ENCODE measurements at places on chromosomes 16 and 17.

GRCh38 chr17:60127068-60128064, 22.4 kb upstream of the CA4 start:
- DNase-seq, result no peak

DNA sequence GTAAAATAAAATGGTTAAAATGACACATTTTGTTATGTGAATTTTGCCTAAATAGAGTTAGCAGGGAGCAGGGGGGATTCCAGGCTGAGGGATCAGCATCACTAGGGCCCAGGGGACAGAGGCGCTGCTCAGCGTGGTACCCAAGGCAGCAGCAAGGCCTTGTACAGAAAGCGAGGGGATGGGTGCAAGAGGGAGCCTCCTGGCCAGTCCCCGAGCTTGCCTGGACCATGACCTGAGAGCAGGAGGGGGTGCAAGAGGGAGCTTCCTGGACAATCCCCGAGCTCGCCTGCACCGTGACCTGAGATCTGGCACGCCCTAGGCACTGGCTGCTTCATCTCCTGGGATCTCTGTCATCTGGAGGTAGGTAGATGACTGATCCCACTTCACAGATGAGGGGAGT, 17.3 kb upstream of the JPH3 start:
- no peak for DNase-seq

DNA sequence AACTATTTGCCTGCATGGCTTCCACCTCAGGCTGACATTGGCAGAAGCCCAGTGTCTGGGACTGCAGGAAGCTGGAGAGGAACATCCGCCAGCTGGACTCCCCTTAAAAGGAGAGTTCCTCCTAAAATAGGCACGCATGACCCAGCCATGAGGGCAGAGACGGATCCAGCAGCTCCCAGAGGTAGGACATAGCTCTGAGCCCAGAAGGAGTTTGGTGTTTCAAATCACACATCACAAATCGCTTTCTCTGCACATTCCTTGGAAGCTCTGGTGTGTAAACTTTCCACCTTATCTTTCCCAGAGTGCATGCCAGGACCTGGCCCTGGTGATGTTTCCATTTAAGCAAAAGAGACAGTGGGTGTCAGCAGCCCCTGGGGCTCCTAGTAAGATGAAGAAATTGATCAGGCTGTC, 231.1 kb upstream of the CDH5 start:
- no peak for DNase-seq

GRCh38 chr17:61040666-61041065, 359.0 kb upstream of the TBX2 start:
- DNase-seq, result no peak

DNA sequence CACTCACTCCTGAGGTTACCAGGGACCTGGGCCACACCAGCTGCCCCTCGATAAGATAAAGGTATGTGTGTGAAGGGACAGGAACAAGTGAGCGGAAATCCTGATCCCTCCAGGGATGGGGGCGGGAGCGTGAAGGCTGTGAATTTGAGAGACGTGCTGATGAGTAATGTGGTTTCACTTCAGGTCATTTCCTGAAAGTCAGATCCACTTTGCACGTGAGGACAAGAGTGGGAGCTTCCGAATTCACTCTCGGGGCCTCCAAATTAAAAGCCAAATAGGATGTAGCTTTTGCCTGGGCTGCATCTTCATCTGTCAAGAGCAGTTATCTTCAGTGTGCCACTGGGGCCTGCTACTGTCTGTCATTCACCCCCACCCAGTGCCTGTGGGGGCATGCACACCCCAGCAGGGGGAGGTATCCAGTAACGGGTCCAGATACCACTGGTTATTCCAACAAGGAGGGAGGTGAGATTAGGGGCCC, 87.4 kb upstream of the LHX1 start:
- peak; percentile 83 for DNase-seq

- DNase-seq, result peak; percentile 73
Observed at GRCh38 chr16:75080205-75081029, 36.2 kb downstream of the LDHD start.

DNA sequence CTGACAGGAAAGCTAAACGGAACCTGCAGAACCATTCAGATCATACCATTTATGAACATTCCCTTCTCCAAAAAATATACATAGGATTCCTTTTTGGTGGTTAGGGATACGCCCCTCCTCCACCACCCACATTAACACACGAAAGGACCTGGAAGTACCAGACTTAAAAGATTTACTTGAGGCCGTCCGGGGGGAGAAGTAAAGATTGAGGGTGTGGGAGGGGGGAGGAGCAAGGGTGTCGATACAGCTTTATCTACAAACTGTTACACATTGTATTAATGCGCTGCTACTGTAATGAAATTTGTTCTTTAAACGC, 537 bp downstream of the PALB2 start:
- DNase-seq, result peak; percentile 10

DNA sequence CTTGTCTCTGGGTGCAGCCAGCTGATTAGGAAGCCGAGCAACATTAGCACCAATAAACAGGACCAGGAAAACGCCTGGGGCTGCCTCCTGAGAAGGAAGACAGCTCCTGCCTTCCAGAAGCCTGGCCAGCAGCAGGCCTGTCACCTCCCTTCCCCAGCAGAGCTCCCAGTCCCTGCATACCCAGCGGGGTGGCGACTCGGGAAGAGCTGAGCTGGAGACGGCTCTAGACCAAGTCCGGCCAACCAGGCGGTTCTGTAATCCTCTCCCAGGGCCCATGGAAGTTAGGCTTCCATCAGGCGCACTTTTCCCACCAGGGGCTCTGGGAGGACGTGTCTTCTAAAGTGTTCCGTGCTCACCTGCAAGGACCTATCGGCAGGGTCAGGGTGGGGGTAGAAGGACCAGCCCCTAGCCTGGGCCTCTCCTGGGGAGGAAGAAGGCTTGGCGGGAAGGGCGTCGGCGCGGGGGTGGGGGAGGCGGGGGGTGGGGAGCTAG, 12.0 kb upstream of the CLUH start:
- peak; percentile 15 for DNase-seq

GRCh38 chr17:33980193-33980592, 274.9 kb upstream of the CCL2 start:
- DNase-seq, result no peak

DNA sequence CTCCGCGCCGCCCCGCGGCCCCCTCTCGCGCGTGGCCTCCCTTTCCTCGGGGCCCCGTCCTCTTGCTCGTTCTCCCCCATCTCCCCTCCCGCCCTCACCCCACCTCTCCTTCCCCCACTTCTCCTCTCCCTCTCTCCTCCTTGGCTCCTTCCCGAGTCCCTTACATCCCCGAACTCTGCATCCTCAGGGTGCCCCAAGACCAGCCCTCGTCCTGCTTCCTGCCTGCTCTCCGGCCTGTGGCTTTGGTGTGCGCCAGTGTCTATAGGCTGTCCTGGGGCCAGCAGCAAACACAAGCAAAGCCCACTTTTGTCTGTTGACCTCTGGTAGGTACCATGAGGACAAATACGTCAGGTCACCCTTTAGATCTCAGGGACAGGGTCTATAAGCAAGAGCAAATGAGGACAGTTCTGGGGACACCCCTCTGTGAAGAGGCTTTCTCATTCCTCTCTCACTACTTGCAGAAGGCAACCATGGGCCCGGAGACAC, 284 bp upstream of the COPZ2 start:
- DNase-seq, result no peak

- DNase-seq, result no peak
Observed at GRCh38 chr17:49401971-49402611, 12.6 kb downstream of the PHB1 start.

GRCh38 chr17:2745317-2746037, 4.0 kb downstream of the CCDC92B start:
- DNase-seq, result no peak

GRCh38 chr17:78268191-78268874, 36.9 kb downstream of the TMEM235 start:
- DNase-seq, result no peak

GRCh38 chr17:16908273-16908672, 63.6 kb downstream of the TNFRSF13B start:
- DNase-seq, result no peak

DNA sequence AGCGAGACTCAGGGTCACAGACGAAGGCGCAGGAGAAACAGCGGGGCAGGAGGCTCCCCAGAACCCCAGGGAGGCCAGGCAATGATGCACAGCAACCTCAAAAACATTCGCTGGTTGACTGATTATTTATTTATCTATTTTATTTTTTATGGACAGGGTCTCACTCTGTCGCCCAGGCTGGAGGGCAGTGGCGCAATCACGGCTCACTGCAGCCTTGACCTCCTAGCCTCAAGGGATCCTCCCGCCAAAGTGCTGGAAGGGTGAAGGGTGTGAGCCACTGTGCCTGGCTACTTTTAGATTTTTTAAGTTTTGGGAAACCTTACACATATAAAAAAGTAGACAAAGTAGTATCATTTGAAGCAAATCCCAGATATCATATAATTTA, 83.5 kb downstream of the ZNF778 start:
- DNase-seq, result no peak

- no peak for DNase-seq
Observed at GRCh38 chr16:79229361-79229760, 371.2 kb downstream of the MAF start.

GRCh38 chr17:58415371-58416055, 1.8 kb downstream of the RNF43 start:
- DNase-seq, result no peak

GRCh38 chr16:87684106-87684677, 81.6 kb downstream of the KLHDC4 start:
- DNase-seq, result no peak

- DNase-seq, result no peak
Observed at GRCh38 chr16:28513484-28514181, 7.0 kb upstream of the IL27 start.

GRCh38 chr17:5667871-5668270, 83.6 kb upstream of the NLRP1 start:
- DNase-seq, result no peak

DNA sequence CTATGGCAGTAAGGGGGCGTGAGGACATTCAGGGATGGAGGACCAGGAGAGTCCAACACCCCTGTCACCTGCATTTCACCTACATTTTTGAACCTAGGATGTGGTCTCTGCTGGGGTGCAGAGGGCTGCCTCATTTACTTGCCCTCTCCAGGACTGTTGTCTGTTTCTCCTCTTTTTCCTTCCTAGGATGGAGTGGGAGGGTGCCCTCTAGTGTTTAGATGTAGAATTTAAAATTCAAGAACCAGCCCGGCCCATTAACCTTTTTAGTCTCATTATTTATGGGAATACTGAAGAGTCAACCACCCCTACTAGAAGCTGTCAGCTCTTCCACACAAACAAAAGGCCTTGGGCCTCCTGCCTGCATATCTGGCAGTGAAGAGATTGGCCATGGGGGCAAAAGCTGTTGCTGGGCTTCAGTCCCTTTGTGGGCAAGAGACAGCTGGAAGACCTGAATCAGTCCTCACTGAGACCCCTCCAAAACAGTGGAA, 2.5 kb upstream of the STARD3 start:
- peak; percentile 57 for DNase-seq

DNA sequence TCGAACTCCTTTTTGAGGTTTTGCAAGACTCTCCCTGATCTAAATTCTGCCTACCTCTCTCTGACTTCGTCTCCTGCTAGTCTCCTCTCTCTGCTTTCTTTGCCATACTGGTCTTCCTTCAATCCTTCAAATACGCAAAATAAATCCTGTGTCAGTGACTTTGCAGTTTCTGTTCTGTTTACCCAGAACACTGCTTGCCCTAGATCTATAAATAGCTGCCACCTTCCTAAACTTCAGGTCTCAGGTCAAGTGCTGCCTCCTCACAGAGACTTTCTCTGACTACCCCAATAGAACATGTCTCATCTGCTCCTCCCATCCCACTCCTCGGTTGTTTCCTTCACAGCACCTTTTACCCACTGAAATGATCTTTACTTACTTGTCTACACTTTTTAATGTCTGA, 78.9 kb downstream of the TRIM37 start:
- DNase-seq, result no peak

GRCh38 chr17:41733348-41734138, 900 bp downstream of the HAP1 start:
- DNase-seq, result no peak

- peak; percentile 83 for DNase-seq
Observed at GRCh38 chr17:77287432-77288068, 146.8 kb downstream of the SEC14L1 start.

GRCh38 chr16:79269211-79269863, 331.2 kb downstream of the MAF start:
- DNase-seq, result no peak

DNA sequence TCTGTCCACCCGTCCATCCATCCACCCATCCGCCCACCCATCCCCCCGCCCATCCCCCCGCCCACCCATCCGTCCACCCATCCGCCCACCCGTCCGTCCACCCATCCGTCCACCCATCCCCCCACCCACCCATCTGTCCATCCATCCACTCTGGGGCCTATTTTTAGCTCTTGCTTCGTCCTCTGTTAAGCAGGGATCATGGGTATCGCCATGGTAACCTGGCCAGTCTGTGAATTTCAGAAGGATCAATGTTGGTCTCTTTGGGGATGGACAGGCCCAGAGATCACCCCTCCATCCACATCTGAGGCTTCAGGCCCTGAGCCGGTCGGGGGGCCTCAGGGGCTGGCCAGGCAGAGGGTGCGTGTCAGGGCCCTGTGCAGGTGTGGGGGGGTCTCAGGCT, 15.2 kb upstream of the DPEP1 start:
- DNase-seq, result no peak

DNA sequence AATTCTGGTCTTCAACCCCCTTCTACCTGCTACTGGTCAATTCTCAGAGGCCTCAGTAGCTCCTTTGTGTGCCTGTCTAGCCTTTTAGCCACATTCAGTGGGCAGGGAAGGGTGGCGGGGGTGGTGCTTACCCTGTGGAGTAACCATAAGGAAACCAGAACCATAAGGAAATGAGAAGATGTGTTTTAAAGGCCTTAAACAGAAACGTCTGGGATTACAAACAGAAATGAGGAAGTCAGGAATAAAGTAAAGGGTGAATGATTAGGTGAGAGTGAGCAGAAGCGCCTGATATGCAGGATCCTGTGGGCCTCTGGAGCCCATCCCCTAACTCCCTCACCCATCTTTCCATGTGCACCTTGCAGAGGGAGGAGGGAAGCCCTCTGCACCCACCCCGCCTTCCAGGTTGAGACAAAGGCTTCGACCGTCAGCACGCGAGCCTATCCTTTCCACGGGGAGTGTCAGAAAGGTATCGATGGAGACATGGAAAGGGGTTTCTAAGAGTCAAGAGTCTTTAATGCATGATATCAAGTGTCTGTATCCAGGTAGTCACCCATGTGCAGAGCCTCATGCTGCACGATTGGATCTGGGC, 20.4 kb downstream of the KIAA0513 start:
- no peak for DNase-seq

- DNase-seq, result no peak
Observed at GRCh38 chr16:52547004-52547833, at the start of gene TOX3. Gene TOX3, minus strand, starts transcription at chr16:52547143. Its CDS starts 420 bp downstream, at chr16:52546723.

GRCh38 chr16:16022683-16023064, 73.3 kb downstream of the ABCC1 start:
- DNase-seq, result no peak

DNA sequence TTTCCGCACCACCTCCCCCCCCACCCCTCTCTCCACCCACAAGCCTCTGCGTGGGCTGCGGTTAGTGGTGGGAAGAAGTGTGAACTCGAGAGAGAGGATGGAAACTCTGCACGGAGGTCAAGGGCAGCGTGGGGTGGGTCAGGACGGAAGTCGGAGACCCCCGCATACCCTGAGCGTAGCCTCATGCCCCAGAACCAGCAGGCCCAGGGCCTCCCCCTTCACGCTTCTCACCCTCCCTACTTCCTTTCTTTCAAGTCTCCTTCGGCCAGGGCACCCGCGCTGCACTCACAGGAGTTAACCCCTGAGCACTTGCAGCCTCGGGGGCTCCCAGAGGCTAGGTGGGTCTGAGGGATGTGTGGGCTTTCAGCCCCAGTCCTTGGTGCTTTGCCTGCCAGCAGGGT, 9.2 kb downstream of the TBKBP1 start:
- DNase-seq, result no peak

GRCh38 chr17:9032583-9032982, 11.3 kb downstream of the NTN1 start:
- no peak for DNase-seq

- DNase-seq, result no peak
Observed at GRCh38 chr17:81135505-81136278, 29.6 kb upstream of the PVALEF start.
